Brain (organoid and tissue), 16 donors: ENCODE measurements at places on chromosomes 12 and 14. TPM values are rescaled to one million over a fixed set of nuclear protein-coding genes. Genes with fewer than 3 reads are reported as not detected.

Gene CTSG
- not detected for polyA plus RNA-seq

Gene CLEC1B
- polyA plus RNA-seq: not detected

Gene SVOP
- polyA plus RNA-seq: 7.8 TPM

Gene PPP4R3A
- polyA plus RNA-seq: 43.4 TPM

Gene CCDC196
- not detected for polyA plus RNA-seq

Gene BDKRB2
- 0.83 TPM for polyA plus RNA-seq

Gene NGB
- 28.3 TPM for polyA plus RNA-seq

Gene RTN1
- 674 TPM for polyA plus RNA-seq

Gene TAS2R9
- not detected for polyA plus RNA-seq

Gene INSM2
- 0.48 TPM for polyA plus RNA-seq

Gene IL22
- not detected for polyA plus RNA-seq

Gene DACT1
- polyA plus RNA-seq: 1.5 TPM

Gene FAM222A
- polyA plus RNA-seq: 27.7 TPM

Gene MMP17
- 15.5 TPM for polyA plus RNA-seq

Gene GLT8D2
- polyA plus RNA-seq: 0.95 TPM

Gene PZP
- polyA plus RNA-seq: not detected

Gene NEUROD4
- polyA plus RNA-seq: not detected

Gene PELI2
- 5.8 TPM for polyA plus RNA-seq

Gene SOX5
- 2.7 TPM for polyA plus RNA-seq

Gene TESPA1
- 19.6 TPM for polyA plus RNA-seq

Gene PAX9
- 2.8 TPM for polyA plus RNA-seq

Gene FAIM2
- 213 TPM for polyA plus RNA-seq

Gene RECQL
- polyA plus RNA-seq: 10.8 TPM

Gene BIN2
- 1.3 TPM for polyA plus RNA-seq

Gene STAT6
- 8.8 TPM for polyA plus RNA-seq

Gene RD3L
- polyA plus RNA-seq: not detected

Gene PMEL
- polyA plus RNA-seq: 1.5 TPM

Gene FOXN4
- 9.0 TPM for polyA plus RNA-seq

Gene TCL1B
- not detected for polyA plus RNA-seq

Gene SDS
- polyA plus RNA-seq: 4.8 TPM

Gene CCDC175
- polyA plus RNA-seq: not detected

Gene PIP4K2C
- polyA plus RNA-seq: 43.7 TPM

Gene NPFF
- not detected for polyA plus RNA-seq

Gene DIO3
- 0.31 TPM for polyA plus RNA-seq

Gene NRXN3
- polyA plus RNA-seq: 8.8 TPM

Gene VSX2
- not detected for polyA plus RNA-seq

Gene PLXNC1
- polyA plus RNA-seq: 2.2 TPM

Gene CYP27B1
- not detected for polyA plus RNA-seq

Gene TMEM229B
- 15.3 TPM for polyA plus RNA-seq

Gene MFAP5
- 0.42 TPM for polyA plus RNA-seq

Gene RAD9B
- polyA plus RNA-seq: 0.24 TPM

Gene SLC5A8
- not detected for polyA plus RNA-seq

Gene TAS2R7
- polyA plus RNA-seq: not detected

Gene RDH16
- 0.17 TPM for polyA plus RNA-seq

Gene TRHDE
- 0.29 TPM for polyA plus RNA-seq

Gene KRT75
- polyA plus RNA-seq: 0.14 TPM

Gene TAS2R10
- not detected for polyA plus RNA-seq

Gene KIF5A
- polyA plus RNA-seq: 127 TPM

Gene P2RX2
- not detected for polyA plus RNA-seq

Gene ABCC9
- polyA plus RNA-seq: 1.2 TPM

Gene NTN4
- polyA plus RNA-seq: 2.6 TPM

Gene CAPZA3
- not detected for polyA plus RNA-seq
